ENCODE measurements at places on chromosomes 11 and 22.
A peak's percentile ranks its signal among the peaks of the same experiment; 100 is the strongest.

- DNase-seq = no peak
These were observed 491.1 kb downstream of the OPCML start for GRCh38 chr11:133041181-133041580.

DNA sequence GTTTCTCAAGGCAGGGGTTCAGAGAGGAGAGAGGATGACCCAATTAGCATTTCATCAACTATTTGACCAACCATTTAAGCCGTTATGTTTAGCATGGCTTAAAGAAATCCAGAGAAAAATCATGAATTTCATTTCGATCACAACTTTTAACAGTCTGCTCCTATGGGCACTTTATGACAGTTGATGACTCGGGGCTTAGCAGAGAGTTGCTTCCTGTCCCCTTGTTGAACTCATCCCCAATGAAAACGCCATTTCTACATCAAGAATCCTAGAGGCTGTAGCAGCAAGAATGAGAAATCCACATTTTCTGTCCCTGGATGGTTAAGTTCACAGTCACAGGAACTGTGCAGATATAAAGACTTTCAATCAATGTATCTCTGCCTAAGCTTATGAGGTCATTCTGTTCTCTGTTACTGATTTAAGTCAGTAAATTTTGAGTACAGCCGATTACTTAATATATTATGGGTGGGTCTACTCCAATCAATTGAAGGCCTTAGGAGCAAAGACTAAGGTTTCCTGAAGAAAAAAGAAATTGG, 81.1 kb downstream of the BDNF start:
- no peak for DNase-seq

DNA sequence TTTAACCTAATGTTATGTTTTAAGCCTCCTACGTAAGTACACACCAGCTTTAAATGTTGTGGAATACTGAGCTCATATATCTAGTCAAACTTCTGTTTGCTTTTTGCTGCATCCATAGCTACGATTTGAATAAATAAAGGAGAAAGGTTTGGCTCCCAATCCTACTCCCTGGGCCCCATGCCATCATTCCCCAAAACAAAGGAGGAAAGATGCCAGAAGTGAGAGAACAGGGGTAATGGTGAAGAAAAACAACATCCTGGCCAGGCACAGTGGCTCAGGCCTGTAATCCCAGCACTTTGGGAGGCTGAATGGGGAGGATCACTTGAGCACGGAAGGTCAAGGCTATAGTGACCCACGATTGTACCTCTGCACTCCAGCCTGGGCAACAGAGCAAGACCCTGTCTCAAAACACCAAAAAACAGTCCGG, 26.5 kb downstream of the SCGB1A1 start:
- no peak for DNase-seq

DNA sequence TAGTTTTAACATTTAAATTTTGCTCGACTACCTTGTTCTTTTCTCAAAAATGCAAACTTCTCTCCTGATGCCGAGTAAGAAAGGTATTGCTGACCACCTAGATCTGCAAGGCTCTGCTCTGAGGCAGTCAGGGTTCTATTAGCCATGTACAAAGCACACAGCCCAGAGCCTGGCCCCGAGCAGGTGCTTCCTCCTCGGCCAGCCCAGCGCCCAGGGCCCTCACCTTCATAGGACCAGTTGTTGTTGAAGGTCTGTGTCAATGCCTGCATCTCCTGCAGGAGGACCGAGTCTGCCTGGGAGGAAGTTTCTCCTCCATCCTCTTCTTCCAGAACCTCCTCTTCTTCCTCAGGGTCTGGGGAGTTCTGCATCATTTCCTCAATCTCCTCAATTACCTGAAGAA, 35.8 kb downstream of the FEZ1 start:
- no peak for DNase-seq

GRCh38 chr22:46537946-46538813, 760 bp upstream of the CELSR1 start:
- DNase-seq = no peak

- no peak for DNase-seq
These were observed 4.9 kb downstream of the PPP6R2 start for GRCh38 chr22:50348058-50348457.

DNA sequence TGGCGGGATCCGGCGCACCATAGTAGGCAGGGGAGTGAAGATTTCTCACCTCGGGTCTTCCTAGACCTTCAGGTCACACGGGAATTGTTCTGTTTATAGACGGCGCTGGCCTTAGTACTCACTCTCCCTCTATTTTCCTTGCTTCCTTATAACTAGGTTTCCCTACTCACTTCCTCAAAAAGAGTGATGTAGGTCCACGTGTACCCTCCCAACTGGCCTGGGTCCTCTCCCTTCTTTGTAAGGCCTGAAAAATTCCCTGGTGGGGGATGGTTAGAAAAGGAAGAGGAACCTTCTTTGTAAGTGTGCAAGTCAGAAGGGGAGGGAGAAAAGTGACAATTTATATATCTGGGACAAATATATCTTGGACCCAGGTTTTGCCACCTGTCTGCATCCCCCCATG, 2.9 kb upstream of the TMEM9B start:
- DNase-seq = no peak

- DNase-seq = no peak
These were observed 54.8 kb downstream of the TRIOBP start for GRCh38 chr22:37751449-37752188.

DNA sequence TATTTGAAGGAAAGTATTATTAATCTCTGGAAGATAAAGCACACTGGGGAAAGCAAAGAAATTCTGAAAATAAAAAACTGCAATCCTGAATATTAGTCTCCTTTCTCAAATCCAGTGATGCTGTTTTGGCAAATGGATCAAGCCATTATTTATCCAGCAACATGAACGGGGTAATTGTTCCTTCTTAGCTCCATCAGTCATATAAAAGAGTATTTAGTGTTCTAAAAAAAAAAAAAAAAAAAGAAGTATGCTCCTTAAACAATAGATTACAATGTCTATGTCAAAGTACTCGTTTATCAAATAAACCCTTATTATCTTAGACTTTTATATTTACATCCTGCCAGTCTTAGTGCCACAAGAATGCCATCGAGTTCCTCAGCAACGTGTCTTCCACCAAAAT, 1.3 kb downstream of the RDX start:
- no peak for DNase-seq

GRCh38 chr11:20443596-20443995, 56.1 kb downstream of the PRMT3 start:
- no peak for DNase-seq

- no peak for DNase-seq
These were observed 1.3 kb downstream of the ACTN3 start for GRCh38 chr11:66548041-66548440.

DNA sequence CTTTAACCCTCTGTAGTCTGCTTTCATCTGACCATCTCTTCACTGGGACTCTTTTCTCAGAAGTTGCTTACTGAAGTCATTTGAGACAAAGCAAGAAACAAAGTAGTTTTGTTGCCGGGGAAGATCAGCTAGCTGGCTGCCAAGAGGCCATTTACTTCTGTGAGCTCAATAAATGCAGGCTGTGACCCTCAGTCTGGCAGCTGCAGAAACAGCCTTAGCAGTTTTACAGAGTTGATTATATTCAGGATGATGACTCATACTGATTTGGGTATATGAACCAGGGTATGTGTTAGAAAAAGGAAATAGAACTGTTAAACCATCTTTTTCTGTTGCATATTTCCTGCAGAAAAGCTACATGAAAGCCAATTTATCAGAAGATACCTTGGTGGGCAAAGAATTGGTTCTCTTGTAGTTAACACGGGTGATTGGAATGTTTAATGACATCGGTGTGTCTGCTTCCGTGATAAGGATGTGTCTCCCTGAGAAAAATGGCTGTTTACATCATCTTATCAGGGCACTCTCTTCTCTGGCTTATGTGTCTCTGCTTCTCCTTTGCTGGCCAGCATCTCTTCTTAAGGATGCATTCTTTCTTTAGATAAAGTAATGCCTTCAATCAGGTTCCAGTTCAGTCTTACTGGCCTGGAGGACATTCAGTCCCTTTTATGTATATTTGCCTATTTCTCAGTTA, 18.5 kb downstream of the FIBIN start:
- no peak for DNase-seq

- no peak for DNase-seq
These were observed 12.5 kb downstream of the GDPD5 start for GRCh38 chr11:75513250-75513649.

- DNase-seq = no peak
These were observed 101.9 kb downstream of the GGTLC2 start for GRCh38 chr22:22746061-22746962.

GRCh38 chr22:44535362-44536095, 37.5 kb upstream of the RTL6 start:
- peak; percentile 54 for DNase-seq

DNA sequence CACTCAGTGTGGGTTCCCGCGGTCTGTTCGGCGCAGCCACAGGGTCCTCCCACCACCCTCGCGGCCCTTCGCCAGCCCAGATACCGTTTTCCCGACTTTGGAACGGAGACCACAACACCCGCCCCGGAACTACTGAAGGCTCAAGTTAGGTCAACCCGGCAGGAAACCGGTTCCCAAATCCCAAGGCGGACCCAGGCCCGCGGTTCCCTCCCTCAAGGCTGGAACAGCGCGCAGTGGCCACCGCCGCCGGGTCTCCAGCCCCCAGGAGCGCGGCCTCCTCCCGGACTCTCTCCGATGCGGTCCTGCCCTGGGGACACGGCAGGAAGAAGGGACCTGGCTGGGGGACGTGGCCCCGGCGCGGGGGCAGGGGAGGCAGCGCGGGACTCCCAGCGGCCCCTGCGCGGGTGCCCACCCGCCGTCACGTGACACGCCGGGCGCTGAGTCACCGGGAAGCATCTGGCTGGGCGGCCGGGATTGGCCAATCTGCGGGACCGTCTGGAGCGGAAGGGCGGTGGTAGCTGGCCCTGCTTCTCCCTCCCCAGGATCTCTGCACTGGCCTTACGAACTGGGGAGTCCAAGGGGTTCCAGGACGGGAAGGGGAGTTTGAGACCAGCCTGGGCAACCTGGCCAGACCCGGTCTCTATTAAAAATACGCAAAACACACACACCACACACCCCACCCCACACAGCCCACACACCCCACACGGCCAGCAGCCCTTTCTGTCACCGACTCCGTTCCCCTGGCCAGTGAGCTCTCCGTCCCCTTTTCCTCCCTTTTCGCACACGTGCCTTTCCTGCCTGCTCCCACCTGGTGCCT, 21.5 kb upstream of the MALAT1 start:
- peak; percentile 97 for DNase-seq

- DNase-seq = no peak
These were observed 4.9 kb upstream of the TTLL1 start for GRCh38 chr22:43094085-43094484.

DNA sequence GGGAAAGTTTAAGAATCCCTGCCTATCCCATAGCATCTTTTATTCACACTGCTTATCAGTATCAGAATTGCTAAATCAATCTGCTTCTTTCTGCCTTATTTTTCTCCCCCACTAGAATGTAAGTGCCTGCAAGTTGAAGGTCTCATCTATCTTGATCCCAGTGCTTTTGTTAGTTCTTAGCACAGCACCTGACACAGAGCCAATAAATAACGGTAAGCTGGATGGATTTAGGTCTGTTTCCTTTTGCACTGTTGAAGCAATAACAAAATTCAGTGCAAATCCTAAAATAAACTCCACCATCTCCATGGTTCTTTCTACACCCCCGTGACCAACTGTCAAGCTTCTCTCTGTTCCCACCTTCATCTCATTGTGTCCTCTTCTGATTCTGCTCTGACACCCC, 36.7 kb upstream of the CD44 start:
- DNase-seq = no peak

- DNase-seq = peak; percentile 97
These were observed 7.9 kb upstream of the FADS3 start for GRCh38 chr11:61899146-61899841.

DNA sequence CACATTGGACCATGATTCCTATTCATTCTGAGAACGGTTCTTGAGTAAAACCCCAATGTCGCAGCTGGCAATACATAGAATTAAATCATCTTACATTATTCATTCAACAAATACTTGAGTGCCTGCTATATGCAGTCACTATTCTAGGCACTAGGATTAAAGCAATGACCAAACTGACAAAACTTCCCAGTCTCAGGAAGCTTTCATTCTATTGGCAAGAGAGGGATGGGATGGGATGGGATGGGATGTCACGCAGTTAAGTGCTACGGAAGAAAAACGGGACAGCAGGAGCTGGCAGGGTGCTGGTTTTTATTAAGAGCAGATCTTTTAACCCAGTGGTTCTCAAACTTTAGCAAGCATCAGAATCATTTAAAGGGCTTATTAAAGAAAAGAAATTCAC, 2.9 kb downstream of the PAK1 start:
- no peak for DNase-seq

GRCh38 chr11:69818231-69818602, 999 bp downstream of the FGF3 start:
- no peak for DNase-seq

- DNase-seq = no peak
These were observed 174.3 kb upstream of the FAT3 start for GRCh38 chr11:92050305-92050704.

DNA sequence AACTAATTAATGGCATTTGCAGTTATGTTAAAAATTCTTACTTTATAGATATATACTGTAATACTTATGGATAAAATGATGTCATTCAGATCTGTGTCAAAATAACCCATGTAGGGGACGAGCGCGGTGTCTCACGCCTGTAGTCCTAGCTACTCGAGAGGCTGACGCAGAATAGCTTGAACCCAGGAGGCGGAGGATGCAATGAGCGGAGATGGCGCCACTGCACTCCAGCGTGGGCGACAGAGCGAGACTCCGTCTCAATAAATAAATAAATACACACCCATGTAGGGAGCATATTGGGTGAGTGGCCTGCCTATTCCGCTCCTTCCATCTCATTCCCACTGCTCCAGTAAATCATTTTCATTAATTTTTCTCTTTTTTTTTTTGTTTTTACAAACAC, 7.1 kb downstream of the SNU13 start:
- peak; percentile 63 for DNase-seq

GRCh38 chr22:26912655-26913345, 255.4 kb downstream of the MIAT start:
- DNase-seq = no peak

GRCh38 chr11:102966011-102966410, 10.5 kb upstream of the MMP13 start:
- no peak for DNase-seq

GRCh38 chr22:25139062-25139461, 60.6 kb upstream of the CRYBB3 start:
- DNase-seq = no peak

DNA sequence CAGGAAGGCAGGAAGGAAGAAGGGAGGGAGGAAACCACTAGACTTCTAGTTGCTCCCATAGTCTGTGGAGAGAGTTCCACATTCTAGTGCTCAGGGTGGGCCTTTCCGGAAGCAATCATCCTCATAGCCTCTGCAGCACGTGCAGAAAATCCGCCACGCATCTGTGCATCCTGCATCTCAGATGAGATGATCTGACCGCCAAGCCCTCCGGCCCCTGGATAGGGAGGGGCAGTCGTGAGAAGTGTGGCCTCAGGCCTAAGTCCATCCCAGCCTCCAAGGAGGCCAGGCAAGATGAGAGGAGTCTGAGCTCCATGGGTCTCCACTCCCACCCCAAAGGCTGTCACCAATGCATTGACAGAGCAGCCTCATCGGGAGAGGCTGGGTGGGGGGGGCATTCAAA, 30.4 kb upstream of the IGSF9B start:
- no peak for DNase-seq
